ENCODE measurements at places on chromosomes 2 and 18.

GRCh38 chr18:78414302-78414701 is 565.3 kb upstream of the SALL3 start:
- H3K27ac ChIP-seq, result no peak overlapping the region
- H3K4me1 ChIP-seq, result no peaks in the 10 kb centered on the region
- no peaks in the 10 kb centered on the region for H3K36me3 ChIP-seq
- no peaks in the 10 kb centered on the region for H3K27me3 ChIP-seq
- no peak overlapping the region for H3K4me3 ChIP-seq

DNA sequence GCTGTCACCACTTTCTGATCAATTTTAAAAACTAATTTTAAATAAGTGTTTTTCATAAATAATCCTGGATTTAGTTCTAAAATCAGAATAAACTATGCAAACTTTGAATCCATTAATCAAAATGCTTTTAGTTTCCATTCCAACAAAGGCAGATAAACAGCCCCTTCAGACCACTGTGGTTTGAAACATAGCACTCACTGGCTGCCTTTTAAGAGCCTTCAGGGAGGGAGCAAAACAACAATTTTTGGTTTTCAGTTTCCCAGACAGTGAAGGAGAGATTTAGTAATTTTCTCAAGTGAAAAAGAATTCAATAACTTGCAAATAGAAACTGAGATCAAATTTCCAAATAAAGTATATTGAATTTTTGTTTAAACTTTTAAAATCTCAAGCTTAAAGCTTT is 46.1 kb downstream of the CDK15 start:
- no peaks in the 10 kb centered on the region for H3K36me3 ChIP-seq
- DNase-seq, result no peak
- H3K27me3 ChIP-seq, result peaks cover 12% of the 10 kb centered on the region
- H3K4me1 ChIP-seq, result no peaks in the 10 kb centered on the region

DNA sequence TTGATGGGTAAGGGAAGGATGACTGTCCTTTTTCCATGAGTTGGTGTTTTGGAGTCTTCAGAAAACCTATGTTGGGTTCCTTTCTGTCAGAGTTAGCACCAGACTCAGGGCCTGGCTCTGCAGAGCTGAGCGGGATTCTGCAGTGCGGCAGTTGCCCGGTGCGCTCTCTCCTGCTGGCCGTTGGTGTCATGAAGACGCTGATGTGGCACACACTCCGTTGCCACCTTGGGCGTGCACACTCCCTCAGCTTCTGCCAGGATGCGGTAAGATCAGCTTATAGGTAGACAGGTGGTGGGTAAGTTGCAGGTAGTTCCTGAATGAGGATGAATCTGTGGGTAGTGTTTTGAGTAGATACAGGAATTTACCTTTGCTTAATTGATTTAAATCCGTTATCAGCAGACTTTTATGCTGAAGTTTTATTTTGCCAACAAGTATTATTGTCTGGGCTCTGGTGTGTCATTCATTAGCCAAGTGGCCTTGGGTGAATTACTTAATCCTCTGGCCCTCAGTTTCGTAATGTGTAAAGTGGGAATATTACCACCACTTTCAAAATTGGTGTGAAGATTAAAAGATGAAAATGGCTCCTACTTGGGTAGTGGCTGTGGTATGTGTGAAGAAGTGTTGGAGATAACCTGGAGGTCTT is 26.8 kb downstream of the DGKD start:
- peaks cover 44% of the 10 kb centered on the region for H3K4me1 ChIP-seq
- no peak for DNase-seq
- peaks cover 23% of the 10 kb centered on the region for H3K36me3 ChIP-seq
- no peaks in the 10 kb centered on the region for H3K27me3 ChIP-seq

DNA sequence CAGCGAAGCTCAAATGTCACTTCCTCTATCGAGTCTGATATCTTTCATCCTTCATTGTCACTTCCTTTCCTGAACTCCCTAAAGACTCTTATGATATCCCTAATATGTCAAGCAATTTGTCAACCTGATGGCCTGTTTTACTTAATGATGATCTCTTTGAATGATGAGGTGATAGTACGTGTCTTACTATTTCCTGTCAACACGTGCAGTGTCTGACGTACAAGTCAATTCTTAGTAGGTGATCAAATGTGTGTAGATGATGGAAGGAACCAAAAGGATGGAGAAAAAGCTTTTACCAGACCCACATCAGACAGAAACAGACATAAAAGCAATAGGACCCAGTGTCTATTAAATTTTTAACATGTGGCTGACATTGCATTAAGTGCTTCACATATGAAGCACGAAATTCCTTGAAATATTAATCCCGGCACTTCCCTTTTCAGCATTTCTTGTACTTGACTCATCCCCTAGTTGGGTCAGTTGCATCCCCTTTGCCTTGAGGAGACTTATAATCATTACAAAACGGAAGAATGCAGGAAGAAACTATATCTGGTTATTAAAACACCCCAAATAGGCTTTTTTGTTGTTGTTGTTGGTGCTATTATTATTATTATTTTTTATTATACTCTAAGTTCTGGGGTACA is 108.6 kb upstream of the NYAP2 start:
- no peaks in the 10 kb centered on the region for H3K4me1 ChIP-seq
- no peak for DNase-seq
- no peak overlapping the region for H3K27ac ChIP-seq
- H3K36me3 ChIP-seq, result no peaks in the 10 kb centered on the region
- no peak overlapping the region for H3K4me3 ChIP-seq
- H3K27me3 ChIP-seq, result no peaks in the 10 kb centered on the region

DNA sequence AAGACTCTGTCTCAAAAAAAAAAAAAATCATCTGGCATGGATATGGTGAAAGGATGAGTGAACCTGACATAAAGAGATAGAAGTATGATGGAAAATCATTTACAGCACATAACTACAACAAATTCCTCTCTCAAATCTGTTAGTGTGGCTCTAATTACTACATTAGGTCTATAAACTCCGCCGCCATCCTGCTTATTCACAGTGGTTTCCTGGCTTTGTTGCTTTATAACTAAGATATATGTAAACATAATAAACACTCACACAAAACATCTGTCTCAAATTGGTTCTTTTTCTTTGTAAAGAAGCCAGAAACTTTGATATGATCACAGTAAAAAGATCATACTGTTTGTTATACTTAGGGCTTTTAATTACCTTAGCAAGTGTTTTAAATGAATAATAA is 412.6 kb upstream of the FAM98A start:
- DNase-seq, result no peak
- no peak overlapping the region for H3K4me3 ChIP-seq
- no peaks in the 10 kb centered on the region for H3K4me1 ChIP-seq
- no peak overlapping the region for H3K27ac ChIP-seq
- H3K36me3 ChIP-seq, result no peaks in the 10 kb centered on the region
- no peaks in the 10 kb centered on the region for H3K27me3 ChIP-seq

GRCh38 chr2:211451642-211452041 is 895.2 kb downstream of the CPS1 start:
- no peaks in the 10 kb centered on the region for H3K36me3 ChIP-seq
- no peak for DNase-seq
- H3K4me1 ChIP-seq, result no peaks in the 10 kb centered on the region
- H3K27ac ChIP-seq, result no peak overlapping the region
- H3K4me3 ChIP-seq, result no peak overlapping the region

DNA sequence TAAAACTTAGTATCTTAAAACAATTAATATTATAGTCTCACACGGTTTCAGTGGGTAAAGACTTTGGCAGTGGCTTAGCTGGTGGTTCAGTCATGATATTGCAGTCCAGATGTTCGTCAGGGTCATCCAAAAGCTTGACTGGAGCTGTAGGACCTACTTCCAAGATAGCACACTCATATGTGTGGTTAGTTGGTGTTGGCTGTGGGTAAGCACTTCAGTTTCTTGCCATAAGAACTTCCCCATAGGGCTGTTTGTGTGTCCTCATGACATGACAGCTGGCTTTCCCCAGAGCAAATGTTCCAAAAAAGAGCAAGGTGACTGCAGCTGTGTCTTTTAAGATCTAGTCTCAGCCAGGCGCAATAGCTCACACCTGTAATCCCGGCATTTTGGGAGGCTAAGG is 48.5 kb upstream of the EPC2 start:
- no peak overlapping the region for H3K27ac ChIP-seq
- DNase-seq, result no peak
- no peak overlapping the region for H3K4me3 ChIP-seq
- H3K4me1 ChIP-seq, result peaks cover 9% of the 10 kb centered on the region
- peaks cover 7% of the 10 kb centered on the region for H3K27me3 ChIP-seq
- no peaks in the 10 kb centered on the region for H3K36me3 ChIP-seq

GRCh38 chr2:16318051-16318450 is 347.6 kb downstream of the CYRIA start:
- DNase-seq, result no peak
- peaks cover 2% of the 10 kb centered on the region for H3K27me3 ChIP-seq
- no peaks in the 10 kb centered on the region for H3K4me1 ChIP-seq
- H3K27ac ChIP-seq, result no peak overlapping the region
- H3K36me3 ChIP-seq, result no peaks in the 10 kb centered on the region
